ENCODE measurements at places on chromosomes 3 and 15. TPM values are rescaled to one million over a fixed set of nuclear protein-coding genes. Genes with fewer than 3 reads are reported as not detected.

Gene SEMA7A
- 22.6 TPM for total RNA-seq

Gene LRRC15
- total RNA-seq: not detected

Gene CPLX3
- 0.92 TPM for total RNA-seq

Gene TRIM71
- total RNA-seq: 3.0 TPM

Gene PCLAF
- total RNA-seq: 7.8 TPM

Gene C3orf70
- 54.9 TPM for total RNA-seq

Gene CLDN16
- total RNA-seq: 0.46 TPM

Gene LDHAL6B
- total RNA-seq: not detected

Gene ATP8B4
- 11.1 TPM for total RNA-seq

Gene KNG1
- total RNA-seq: not detected

Gene CP
- 12.0 TPM for total RNA-seq

Gene CCK
- total RNA-seq: 14.5 TPM

Gene EXD1
- total RNA-seq: under 0.01 TPM

Gene VIPR1
- total RNA-seq: 0.46 TPM

Gene SPSB4
- total RNA-seq: 7.2 TPM

Gene DUOX1
- total RNA-seq: under 0.01 TPM

Gene CSTA
- 1.4 TPM for total RNA-seq

Gene PEX5L
- 36.2 TPM for total RNA-seq

Gene SEMA3F
- total RNA-seq: 7.8 TPM

Gene BFSP2
- total RNA-seq: not detected

Gene TLR9
- total RNA-seq: under 0.01 TPM
